Suppressor macrophage (primary cell): ENCODE measurements at places on chromosomes 2 and 18.

DNA sequence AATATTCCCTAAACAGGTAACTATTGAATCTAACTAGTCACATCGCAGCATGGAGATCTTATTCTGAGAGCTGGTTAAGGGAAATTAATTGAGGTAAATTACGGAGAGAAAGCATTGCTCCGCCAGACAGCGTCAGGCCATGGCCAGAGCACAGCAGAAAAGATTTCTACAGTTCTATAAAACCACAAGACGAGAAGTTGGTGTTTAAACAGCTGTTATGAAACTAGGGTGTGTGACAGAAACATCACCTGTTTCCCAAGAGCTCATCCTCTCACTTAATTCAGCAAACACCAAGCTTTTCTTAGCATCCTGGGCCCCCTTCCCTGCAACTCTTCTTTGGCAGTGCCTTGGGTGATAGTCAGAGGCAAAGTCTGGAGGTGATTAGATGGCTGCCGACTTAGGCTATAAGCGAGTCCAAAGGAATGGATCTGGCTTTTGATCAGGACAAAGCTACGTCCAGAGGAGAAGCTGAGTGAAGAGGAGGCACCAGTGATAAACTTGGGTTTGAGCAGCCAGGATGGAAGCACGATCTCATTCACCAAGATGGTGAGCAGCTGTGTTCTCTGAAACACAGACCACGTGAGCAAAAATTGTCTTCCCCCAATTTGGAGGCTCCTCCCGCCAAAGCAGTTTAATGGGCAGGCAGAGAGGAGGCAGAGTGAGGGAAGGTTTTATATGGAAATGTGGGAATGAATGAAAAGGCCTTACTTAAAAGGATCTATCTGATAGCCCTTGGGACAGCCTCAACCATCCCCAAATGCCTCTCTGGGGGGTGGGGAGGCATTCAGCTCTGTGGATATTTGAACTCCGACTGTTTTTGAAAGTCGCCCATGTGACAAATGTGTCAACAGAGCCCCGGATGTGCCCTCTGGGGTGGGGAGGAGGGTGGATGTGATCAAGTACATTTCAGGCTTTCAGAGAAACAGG is 57.8 kb downstream of the PKDCC start:
- peak; percentile 89 for DNase-seq

GRCh38 chr2:121699421-121700333 is 37.0 kb downstream of the NIFK start:
- DNase-seq = peak; percentile 85

DNA sequence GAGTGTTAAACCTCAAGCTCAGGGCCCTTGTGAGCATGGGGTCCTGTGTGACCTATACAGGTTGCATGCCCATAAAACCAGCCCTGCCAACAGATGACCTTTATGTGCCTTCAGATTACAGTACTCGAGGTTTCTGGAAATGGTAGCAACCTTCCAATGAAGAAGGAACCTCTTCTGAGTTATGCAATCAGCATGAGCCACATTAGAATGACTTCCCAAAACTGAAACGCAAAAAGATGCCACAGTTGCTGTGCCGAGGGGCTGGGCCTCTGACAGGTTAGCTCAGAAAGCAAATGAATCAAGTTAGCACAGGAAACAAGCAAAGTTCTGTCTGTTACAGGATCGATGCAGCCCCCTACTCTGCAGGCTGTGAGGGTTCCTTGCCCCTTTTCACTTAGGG is 37.7 kb downstream of the TGFA start:
- peak; percentile 89 for DNase-seq

- no peak for DNase-seq
Observed at GRCh38 chr2:10732924-10733565, 11.6 kb downstream of the ATP6V1C2 start.

DNA sequence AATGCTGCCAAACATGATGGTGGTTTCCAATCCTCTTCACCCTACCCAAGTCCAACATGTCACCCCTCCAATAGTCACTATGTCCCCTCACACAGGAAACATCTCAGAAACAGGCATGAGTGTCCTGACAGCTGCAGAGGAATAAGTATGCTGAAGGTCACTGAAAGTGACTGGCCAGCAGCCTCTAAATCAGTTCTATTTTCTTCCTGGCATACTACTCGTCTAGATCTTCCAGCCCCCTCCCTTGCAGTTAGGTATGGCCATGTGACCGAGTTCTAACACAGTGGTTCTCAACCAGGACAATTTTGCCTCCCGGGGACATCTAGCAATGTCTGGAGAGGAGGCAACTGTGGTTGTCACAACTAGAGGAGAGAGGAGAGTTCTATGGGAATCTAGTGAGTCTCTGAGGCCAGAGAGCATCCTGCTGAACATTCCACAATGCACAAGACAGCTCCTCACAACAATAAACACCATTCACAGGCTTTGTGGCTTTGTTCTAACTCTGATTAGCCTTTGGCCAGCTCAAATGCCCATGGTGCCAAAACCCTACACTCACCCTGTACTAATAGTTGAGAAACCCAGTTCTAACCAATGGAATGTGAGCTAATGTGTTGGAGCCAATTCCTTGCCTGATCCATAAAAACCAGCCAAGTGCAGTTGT is 12.6 kb upstream of the ID2 start:
- no peak for DNase-seq

GRCh38 chr2:197238043-197238365 is 72.6 kb downstream of the ANKRD44 start:
- DNase-seq = no peak

DNA sequence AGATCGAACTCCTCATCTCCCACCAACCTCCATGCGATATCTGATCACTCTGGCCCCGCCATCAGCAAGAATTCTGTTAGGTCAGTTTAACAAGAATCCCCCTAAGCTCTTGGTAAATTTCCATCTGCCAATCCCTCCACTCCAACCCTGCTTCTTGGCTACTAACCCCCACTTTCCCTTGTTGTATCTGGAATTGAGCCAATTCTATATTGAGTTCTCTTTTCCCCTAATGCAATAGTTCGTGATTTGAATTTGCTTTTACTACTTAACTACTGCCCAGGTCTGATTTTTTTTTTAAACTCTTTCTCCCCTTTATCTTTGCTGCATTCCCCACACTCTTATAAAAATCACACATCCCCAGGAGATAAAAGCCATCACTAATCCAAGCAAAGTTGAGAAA is 159.3 kb upstream of the STK17B start:
- no peak for DNase-seq

DNA sequence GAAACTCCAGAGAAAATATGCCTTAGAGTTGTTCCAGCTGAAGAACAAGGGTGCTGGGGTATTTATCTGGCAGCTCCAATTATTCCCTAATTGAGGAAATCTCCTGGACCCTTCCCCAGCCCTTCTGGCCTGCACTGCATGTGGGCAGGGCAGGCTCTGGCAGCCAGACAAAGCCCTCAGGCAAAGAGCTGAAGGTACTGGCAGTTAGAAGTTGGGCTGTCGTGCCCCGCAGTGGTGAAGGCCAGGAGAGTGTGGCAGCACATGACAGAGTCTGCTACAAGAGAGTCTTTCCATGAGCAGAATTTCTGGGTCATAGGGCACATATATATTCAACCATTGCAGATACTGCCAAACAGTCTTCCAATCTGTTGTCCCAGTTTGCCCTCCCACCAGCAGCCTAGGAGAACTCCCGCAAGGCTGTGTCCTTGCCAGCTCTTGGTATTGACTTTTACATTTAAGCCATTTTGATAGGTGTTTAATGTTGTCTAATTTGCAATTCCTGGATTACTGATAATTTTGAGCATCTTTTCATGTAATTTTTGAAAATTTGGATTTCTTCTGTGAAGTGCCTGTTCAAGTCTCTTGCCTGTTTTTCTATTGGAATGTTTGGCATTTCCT is 26.6 kb downstream of the ONECUT2 start:
- no peak for DNase-seq

GRCh38 chr2:121128741-121129659 is 156.0 kb downstream of the TFCP2L1 start:
- peak; percentile 68 for DNase-seq

- no peak for DNase-seq
Observed at GRCh38 chr2:189661957-189662321, 680 bp downstream of the ASNSD1 start.

DNA sequence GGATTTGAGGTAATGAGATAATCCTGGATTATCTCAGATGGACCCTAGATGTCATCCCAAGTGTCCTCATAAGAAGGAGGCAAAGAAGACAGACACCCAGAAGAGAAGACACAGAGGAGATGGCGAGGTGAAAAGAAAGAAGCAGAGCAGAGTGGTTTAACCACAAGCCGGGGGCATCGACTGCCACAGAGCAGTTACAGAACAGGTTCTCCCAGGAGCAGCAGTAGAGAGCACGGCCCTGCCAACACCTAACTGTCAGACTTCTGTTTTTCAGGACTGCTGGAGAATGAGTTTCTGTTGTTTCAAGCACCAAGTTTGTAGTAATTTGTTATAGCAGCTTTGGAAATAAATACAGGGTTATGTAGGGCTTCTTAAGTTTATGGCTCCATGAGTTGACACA is 437.0 kb downstream of the THSD7B start:
- no peak for DNase-seq

DNA sequence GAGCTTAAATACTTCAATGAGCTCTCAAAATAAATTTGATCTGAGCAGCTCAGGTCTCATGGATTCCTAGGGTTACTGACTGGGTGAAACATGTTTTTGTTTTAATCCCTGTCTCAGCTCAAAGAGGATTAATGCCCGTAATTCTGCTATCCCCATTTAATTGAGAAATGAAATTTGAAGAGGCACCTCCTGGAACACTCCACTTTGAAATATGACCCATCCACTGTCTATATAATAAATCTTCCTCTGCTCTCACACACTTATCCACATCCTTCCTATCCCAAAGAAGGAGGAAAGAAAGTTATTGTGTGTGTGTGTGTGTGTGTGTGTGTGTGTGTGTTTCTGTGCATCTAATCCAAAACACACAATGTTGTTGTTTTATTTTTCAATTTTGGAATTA is 2082.4 kb upstream of the PIK3C3 start:
- DNase-seq = no peak

- no peak for DNase-seq
Observed at GRCh38 chr18:76643199-76643598, 148.2 kb upstream of the ZNF516 start.

DNA sequence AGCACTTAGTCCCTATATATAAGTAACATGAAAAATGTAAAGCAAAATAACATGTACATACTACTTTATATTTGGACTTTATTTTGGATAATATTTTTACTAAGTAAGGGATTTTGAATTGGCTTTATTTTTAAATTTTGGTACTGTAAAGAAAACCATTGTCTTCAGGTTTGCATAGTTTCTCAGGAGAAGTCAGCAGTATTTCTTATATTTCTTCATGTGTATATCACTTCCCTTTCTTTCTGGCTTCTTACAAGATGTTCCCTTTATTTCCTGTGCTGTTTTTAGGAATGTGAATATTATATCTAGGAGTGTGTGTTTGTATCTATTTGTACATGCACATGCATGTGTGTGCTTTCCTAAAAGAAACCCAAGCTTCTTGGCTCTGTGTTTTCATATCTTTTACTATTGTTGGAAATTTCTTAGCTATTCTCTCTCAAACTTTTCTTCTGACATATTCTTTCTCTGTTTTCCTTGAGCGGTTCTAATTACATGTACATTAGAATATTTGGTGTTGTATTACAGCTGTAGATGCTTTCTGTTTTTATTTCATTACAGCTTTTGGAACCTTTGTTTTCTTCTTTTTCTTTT is 1549.7 kb upstream of the ACVR2A start:
- peak; percentile 9 for DNase-seq

DNA sequence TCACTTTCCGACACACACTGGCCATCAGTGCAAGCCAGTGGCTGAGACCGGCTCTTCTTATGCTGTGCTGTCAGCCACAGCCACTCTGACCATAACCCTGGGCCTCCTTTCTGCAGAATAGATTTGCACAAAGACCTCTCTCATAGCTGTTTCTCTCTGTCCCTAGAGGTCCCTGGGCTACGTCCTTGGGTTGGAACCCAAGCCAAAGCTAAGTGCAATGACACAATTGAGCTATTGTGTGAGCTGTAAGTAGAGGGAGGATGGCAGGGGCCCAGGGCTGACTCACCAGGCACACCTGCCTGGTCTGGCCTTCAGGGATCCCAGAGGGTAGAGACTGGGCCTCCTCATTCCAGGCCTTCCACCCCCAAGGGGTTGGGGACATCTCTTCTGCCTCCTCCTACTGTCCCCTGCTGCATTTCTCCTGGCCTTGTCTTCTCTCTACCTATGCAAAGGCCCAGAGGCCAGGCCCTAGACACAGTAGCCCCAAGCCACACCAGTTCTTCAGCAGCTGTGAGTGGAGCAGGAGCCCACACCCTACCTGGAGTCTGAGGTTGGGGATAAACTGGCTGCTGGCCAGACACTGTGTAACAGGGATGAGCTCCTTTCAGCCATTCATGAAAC is 174.6 kb downstream of the NCK2 start:
- no peak for DNase-seq

GRCh38 chr2:232389327-232389726 is 10.8 kb downstream of the ALPP start:
- no peak for DNase-seq

DNA sequence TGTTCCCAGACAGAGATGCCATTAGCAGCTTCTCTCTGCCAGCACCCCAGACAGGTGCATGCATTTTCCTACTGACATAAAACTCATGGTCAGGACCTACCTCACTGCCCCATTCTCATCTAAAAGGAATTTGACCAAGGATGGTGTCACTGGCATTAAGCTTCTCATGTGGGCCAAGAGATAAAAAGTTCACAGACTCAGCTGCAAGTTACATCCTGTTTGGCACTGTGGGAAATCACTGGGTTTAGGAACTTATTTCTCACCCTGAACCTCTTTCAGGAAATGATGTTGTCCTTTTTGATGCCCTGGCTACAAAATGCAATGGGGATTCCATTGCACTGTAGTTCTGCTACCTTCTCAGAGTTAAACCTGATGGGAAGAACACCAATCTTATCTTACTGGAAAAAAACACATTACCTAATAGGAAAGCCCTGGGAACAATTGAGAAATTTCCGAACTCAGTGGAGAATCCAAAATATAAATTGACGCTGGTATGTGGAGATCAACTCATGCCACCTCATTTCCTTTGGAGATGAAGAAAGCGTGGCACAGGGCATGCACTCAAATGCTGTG is 252.1 kb upstream of the COPS8 start:
- peak; percentile 20 for DNase-seq

DNA sequence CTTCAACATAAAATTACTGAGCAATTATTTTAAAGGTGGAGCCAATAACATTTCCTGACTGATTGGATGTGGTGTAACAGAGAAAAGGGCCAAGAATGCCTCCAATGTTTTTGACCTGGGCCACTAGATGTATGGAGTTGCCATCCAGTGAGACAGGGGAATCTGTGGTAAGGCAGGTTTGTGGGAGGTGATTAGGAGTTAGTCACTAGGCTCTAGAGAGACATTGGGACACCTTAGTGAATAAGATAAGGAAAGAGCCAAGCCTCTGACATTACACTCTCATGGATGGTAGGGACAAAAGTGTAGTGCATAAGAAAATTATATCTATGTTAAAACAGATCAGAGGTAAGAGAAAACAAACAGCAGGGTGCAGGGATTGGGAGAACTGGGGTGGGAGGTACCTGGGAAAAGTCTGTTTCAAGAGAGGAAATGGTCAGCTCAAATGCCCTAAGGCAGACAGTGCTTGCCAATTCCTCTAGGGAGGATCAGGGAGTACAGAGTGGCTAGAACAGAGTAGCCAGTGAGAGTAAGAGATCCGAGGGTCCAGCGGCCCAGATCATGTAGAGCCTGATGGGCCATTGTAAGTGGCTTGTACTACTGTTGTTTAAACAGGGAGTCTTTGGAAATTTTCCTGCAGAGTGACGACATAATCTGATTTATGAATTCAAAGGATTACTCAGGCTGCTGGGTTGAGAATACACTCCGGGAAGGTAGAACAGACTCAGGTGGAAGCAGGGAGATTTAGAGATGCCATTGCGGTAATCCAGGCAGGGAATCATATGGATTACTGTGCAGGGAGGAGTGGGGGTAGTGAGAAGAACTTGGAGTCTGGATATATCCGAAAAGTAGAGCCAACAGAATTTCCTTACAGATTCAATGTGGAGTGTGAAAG is 45.7 kb upstream of the CUL3 start:
- DNase-seq = no peak
